Stimulated activated CD4-positive, alpha-beta T cell treated with anti-CD3 and anti-CD28 coated beads, Interleukin-15, amount 100 ng/mL, for 1 hour (primary cell): ENCODE measurements at places on chromosomes 16 and 17.

- DNase-seq: no peak
Observed at GRCh38 chr17:38658741-38659345, 15.9 kb downstream of the EPOP start.

GRCh38 chr17:72967277-72967970 lies 125.1 kb downstream of the SLC39A11 start:
- DNase-seq: no peak

DNA sequence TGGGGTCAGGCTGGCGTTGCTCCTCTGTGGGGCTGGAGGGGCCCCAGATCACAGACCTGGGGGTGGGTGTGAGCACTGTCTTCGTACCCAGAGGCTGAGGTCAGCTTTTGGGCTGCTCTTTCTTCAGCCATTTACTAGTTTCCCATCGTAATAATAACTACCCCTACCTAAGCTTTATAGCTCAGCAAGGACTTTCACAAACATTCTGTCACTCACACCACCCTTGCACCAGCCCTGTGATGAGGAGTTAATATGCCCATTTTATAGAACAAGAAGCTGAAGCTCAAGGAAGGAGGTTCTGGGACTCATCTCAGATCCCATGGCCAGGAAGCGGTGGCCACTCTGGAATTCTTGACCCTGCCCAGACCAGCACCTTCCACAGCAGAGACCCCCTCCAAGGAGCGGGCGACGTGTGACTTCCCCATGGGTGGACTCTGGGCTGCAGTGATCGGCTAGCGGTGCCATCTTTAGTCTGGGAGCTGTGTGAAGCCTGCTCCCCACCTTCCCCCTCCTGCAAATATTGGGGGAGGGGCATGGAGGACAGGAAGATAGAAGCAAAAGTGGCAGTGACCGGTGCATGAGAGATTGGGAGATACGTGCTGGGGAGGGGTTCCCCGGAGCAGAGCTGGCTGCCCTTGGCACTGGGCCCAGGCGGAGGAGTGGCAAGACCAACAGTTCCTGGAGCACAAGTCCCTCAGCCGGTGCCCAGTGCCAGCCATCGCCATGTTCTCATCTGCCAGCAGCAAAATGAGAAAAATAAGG lies 81.8 kb upstream of the TOB1 start:
- DNase-seq: no peak

DNA sequence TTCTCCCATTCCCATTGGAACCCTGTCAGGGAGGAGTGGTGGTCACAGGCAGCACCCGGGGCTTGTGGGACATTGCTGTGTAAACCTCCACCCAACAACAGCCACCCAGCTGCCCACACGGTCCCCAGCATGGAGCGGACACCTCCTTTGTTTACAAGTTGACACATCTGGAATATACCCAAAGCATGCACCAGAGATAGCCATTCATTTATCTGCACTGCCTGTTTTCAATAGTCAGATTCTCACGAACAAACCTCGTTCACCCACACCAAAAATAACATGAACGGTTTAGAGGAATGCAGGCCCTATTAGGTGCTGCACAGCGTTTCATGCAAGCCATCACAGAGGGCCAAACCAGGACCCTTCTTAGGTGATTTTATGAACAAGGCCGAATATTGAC lies 244.8 kb downstream of the FOXL1 start:
- DNase-seq: no peak

DNA sequence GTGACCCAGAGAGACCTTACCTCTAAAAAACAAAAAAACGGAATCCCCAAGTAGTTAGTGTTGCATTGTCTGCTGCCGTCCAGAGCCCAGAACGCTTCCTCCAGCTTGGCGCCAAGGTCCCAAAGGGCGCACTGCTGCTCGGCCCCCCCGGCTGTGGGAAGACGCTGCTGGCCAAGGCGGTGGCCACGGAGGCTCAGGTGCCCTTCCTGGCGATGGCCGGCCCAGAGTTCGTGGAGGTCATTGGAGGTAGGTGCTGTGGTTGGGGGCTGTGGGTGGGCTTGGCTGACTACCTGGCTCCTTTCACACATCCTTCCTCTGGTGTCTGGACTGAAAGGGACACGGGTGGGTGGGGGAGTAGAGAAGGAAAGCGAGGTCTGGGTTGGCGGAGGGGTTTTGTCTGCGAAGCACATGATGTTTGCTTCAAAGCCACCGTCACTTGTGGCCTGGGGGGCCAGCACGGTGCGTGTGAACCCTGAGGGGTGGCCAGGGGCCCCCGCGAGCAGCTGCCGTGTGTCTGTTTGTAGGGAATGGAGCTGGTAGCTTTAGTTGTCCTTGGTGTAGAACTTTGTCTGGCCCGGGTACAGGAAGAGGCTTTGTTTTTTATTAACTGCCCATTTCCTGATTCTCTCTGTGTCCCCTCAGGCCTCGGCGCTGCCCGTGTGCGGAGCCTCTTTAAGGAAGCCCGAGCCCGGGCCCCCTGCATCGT lies 23.8 kb downstream of the SPG7 start:
- DNase-seq: no peak

GRCh38 chr16:54633943-54634362 lies 296.7 kb upstream of the IRX5 start:
- DNase-seq: no peak

DNA sequence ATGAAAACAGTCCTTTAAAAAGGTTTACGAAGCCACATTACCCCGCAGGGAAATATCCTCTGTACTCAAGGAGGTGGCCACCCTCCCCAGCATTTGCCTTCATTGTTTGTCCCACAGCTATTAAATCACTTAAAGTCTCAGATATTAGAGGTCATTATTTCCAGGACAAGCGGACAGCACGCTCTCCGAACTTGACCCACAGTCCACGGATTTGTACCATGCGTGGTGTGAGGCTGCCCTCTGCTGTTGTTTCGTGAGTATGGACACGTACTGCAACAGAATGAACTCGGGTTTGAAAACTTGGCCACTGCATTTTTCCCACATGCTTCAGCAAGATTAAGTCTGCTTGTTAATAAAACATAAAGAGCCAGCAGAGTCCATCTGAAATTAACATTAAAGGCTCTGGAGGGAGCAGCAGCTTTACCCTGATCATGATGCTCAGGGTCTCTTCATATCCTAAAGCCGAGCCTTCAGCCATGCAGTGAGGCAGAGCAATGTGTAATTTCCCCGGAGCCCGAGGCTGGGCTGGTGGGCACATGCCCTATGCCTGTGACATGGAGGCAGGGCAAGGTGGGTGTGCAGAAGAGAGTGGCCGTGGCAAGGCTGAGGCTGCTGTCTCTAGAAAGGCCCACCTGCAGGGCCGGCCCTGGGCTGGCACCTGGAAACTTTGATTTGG lies 19.7 kb downstream of the MEAK7 start:
- DNase-seq: no peak

DNA sequence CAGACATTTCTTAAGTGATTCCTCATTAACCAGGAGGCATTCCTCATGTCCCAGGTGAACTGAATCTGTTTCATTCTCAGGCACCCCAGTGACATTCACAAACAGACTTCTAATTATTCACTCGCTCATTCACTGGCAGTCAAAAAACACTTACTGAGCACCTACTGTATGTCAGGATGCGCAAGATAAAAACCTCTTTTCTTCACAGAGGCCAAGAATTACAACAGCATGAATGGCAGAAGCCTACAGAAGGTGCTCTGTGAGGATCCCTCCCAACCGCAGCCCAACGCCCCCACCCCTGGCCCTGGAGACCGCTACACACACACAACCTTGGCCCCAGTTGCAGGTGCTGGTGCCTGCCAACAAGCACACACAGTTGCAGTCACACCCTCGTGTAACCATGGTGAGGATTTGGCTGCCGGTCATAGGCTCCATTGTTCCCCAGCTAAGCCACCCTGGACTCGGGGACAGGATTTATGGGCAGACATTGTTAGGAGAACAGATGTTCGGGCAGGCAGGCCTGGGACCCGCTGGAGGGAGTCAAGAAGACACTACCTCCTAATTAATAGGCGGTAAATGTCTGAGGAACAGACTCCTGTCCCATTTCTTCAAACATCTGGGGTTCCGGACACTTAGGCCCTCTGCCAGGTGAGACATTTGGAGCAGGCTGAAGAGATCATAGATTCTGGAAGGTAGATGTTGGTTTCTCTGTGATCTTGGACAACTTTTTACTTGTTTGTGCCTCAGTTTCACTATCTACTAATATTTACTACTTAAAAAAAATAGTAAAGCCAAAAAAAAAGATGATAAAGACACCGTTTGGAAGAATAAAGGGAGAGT lies 43.2 kb downstream of the CUEDC1 start:
- no peak for DNase-seq
